ENCODE measurements at places on chromosomes 16 and 17.

GRCh38 chr17:80791758-80792284 lies 199.8 kb upstream of the CHMP6 start:
- DNase-seq: no peak

DNA sequence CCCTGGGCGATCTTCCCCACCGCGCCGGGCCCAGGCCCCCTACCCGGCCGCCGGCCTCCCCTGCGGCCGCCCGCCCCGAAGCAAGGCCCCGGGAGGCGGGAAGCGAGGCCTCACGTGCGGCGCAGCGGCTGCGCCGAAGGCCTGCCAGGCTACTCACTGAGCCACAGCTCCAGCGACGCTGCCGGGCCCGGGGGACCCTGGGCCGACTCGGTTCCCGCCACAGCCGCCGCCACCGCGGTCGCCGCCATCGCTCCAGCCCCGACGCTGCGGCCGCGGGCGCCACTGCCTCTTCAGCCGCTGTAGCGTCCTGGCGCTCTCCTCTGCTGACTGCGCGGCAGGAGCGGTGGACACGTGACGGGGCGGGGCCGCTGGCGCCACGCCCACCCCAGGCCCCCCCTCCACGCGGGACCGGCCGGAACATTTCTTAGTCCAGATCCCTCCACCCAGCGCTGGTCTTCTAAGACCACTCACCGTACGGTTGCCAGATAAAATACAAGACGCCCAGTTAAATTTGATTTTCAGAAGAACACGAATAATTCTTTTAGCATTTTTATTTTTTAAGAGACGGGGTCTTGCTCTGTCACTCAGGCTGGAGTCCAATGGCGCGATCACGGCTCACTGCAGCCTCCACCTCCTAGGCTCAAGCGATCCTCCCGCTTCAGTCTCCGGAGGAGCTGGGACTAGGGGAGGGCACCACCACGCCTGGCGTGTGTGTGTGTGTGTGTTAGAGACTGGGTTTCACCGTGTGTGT lies at the start of gene GGA2:
Gene GGA2, minus strand, starts transcription at position 331 of the 751 bp plus-strand sequence. Its CDS starts 83 bp downstream, at position 248.
- DNase-seq: peak; percentile 80

DNA sequence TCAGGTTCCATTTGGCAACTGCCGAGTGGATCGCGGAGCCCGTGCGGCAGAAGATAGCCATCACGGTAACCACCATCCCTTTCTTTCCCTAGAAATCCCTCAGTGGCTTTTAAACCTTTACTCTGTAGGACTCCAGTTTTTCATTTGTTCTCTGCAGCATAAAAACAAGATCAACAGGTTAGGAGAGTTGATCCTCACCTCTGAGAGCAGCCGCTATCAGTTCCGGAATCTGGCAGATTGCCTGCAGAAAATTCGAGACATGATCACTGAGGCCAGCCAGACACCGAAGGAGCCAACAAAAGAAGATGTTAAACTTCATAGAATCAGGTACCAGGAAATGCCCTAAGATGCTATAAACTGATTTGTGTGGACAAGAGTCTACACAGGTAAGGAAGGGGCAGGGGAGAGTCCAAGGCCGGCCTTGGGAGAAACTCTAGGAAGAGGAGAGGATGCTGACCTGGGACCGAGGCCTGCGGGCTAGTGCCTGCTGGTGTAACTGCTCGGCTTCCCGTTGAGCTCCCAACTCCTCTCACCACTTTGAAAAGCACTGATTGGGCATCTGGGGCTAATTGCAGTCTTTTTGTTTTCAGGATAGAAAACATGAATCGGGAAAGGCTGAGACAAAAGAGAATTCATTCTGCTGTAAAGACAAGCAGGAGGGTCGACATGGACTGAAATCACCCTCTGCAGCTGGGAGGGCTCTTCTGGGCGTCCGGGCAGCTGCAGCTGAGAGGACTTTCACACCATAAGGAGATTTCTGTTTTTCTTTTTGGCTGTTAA lies 8.1 kb downstream of the MRPL58 start:
- DNase-seq: no peak

DNA sequence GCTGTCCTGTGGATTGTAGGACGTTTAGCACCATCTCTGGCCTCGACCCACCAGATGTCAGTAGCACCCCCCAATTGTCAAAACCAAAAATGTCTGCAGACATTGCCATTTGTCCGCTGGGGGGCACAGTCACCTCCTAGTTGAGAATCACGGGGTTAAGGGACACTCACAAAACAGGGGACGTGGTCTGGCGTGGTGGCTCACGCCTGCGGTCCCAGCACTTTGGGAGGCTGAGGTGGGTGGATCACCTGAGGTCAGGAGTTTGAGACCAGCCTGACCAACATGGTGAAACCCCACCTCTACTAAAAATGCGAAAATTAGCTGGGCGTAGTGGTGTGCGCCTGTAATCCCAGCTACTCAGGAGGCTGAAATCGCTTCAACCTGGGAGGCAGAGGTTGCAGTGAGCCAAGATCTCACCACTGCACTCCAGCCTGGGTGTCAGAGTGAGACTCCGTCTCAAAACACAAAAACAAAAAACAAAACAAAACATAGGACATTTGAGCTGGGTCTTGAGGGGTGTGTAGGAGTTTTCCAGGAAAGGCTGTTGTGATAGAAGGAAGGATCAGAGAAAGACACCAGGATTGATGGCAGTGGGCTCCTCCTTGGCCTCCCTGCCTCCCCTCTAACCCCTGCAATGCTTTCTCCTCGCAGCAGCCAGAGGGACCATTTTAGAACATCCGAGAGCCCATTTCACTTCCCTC lies 171.8 kb upstream of the GSE1 start:
- no peak for DNase-seq

- no peak for DNase-seq
These were observed 11.2 kb downstream of the CD300LB start for GRCh38 chr17:74520016-74520434.

GRCh38 chr16:56964243-56965148 lies 2.7 kb downstream of the CETP start:
- DNase-seq: peak; percentile 52

- no peak for DNase-seq
These were observed 22.6 kb downstream of the SCNN1B start for GRCh38 chr16:23324727-23325126.

- no peak for DNase-seq
These were observed 28.7 kb downstream of the ACSF3 start for GRCh38 chr16:89122322-89122851.

- peak; percentile 75 for DNase-seq
These were observed 9.7 kb upstream of the SNF8 start for GRCh38 chr17:48954300-48954755.

- DNase-seq: no peak
These were observed 63.7 kb downstream of the C16orf95 start for GRCh38 chr16:87253536-87253935.

- DNase-seq: peak; percentile 80
These were observed 159.4 kb upstream of the ZNF267 start for GRCh38 chr16:31713945-31714902.

DNA sequence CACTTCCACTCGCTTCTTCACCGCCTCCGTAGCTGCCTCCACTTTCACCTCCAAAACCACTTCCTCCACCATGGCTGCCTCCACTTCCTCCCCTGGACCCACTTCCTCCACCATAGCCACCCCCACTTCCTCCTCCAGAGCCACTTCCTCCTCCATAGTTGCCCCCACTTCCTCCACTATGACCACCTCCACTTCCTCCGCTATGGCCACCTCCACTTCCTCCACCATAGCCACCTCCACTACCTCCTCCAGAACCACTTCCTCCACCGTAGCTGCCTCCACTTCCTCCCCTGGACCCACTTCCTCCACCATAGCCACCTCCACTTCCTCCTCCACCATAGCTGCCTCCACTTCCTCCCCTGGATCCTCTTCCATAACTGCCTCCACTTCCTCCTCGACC lies 4.5 kb downstream of the KRT9 start:
- DNase-seq: no peak

- DNase-seq: no peak
These were observed 1.5 kb downstream of the GEMIN4 start for GRCh38 chr17:750431-751037.

DNA sequence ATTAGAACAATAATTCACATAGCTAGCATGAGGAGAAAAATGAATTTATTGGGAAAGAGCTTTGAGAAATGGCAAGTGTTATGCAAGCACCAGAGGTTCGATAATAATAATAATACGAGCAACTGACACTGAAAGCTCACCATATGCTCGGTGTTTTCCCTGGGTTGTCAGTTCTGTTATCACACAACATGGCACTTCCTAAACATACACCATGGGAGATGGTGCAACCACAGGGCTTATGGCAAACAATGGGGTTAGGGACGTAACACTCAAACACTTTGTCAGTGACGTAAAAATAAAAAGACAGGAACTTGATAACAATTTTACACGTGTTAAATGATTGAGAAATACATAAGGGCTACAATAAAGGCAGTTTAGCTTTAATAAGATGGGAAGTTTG lies 23.7 kb downstream of the OR1D5 start:
- DNase-seq: no peak

GRCh38 chr17:8124350-8125153 lies 646 bp upstream of the HES7 start:
- peak; percentile 58 for DNase-seq

- no peak for DNase-seq
These were observed 73.9 kb upstream of the TANC2 start for GRCh38 chr17:62892061-62892675.

- DNase-seq: no peak
These were observed 57.9 kb upstream of the CES5A start for GRCh38 chr16:55933038-55933437.

DNA sequence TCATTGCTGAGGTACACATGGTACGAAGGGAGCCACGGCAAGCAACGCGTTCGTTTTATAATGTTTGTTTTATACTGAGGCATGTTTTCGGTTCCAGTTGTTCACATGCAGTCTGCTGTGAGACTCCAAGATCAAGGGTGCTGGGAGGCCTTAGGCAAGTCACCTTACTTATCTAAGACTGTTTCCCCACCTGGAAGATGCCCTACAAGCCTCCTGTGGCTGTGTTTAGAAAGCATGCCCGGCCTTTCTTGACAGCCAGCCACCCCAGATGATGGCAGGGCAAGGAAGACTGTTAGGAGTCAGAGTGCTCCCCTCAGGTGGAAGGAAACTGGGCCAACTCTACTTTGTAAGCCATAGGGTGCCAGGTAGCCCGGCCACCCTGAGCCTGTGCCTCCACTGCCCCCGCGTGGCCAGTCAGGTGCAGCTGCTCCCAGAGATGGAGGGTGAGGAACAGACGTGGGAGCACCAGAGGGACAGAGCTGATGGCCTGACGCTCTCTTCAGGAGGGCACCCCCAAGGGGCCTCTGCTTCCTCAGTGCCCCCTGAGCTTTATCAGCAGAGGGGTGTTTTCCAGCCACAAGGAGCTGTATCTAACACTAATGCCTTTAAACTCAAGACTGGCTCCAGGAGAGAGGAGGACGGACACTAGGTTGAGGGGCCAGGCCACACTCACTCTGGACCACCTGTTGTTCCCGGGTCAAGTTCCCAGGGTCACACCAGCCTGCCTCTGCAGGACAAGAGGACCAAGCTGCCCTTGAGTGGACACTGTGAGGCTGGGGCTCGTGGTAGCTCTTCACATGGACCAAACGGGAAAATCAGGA lies 5.4 kb downstream of the NAT9 start:
- peak; percentile 90 for DNase-seq

DNA sequence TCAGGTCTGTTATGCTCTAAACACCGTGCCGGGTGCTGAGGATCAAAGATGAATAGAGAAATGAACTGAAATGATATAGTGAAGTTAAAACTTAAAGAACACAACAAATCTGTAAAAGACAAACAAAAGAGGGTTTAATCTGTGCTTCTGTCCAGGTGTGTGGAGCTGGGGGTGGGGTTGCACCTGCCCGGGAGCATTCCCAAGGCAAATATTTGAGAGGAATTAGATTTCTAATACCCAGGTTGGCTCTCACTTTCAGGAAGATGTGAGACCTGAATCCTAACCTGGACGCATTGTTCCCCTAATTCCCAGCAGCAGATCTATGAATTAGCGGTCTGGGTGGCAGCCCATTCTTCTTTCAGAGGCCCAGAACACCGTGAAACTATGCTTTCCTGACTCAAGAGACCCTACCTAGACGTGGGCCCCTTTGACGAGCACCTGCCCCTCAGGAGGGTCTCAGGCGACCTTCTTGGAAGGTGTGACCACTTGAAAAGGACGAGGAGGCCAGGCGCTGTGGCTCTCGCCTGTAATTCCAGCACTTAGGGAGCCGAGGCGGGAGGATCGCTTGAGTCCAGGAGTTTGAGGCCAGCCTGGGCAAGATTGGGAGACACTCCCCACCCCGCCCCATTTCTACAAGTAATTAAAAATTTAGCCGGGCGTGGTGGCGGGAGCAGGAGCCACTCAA lies 677 bp upstream of the RANGRF start:
- DNase-seq: no peak

DNA sequence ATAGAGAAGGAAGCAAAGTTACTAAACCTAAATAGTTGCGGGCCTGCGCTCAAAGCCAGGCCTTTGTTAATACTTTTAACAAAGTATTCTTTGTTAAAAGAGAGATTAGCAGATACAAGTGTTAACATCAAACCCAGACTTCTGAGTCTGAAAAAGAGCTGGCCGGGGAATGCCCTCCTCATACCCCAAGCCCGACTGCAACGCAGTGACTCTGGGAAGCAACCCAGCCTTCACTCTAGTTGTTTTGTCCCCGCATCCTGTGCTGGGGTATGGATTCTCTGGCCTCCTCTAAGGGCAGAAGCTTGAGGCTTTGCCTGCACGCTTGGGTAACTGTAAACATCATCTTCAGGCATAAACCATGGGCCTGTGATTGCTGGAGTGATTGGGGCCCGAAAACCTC lies 48.3 kb downstream of the ADCY7 start:
- DNase-seq: no peak

- DNase-seq: no peak
These were observed 131.6 kb upstream of the PLCG2 start for GRCh38 chr16:81647527-81647926.

- no peak for DNase-seq
These were observed 15.2 kb upstream of the ITGB3 start for GRCh38 chr17:47238321-47239010.

- DNase-seq: no peak
These were observed 9.9 kb downstream of the TAOK2 start for GRCh38 chr16:29983420-29984136.

DNA sequence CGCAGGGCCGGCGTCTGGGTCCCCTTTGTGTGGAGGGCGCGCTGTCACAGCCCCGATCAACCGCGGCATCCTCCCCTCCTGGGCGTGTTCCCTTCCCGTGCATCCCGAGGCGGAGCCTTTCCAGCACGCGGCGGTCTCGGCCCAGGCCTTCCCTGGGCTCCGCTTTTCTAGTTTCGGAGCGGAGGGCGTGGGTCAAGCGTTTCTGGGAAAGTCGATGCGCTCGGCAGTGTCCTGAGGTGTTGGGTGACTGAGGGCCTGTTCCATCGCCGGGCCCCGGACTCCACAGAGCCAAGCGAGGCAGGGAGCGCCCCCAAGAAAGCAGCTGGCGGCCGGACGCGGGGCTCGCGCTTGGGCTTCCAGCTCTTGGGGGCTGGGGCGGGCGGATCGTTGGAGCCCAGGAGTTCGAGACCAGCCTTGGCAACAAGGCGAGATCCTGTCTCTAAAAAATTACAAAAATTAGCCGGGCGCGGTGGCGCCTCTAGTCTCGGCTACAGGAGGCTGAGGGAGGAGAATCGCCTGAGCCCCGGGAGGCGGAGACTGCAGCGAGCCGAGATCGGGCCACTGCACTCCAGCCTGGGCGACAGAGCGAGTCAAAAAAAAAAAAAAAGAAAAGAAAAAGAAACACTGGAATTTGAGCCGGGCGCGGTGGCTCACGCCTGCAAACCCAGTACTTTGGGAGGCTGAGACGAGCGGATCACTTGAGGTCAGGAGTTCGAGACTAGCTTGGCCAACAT lies 806 bp downstream of the IFT140 start:
- DNase-seq: no peak

All from cerebellar cortex (tissue), 1 donor.